ENCODE measurements at places on chromosomes 16 and 17.

DNA sequence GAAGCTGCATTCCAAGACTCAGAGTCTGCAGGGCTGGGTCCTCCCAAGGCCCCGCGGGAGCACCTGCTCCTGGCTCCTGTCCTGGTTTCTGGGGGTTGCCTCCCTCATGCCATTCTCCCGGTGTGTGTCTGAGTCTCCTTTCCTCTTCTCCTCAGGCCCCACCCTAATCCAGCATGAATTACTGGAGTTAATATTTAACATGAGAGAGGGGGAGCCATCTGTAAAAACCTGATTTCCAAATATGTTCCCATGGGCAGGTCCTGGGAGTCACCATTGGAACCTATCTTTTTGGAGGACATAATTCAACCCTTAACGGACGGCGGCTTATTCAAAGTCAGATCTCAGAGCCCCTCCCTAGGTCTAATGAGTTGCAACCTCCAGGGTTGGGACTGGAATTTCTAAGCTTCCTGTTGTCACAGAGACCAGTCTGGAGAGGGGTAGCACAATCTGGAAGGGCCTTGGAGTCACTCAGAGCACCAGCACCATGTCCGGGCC is 5.4 kb downstream of the C17orf99 start:
- DNase-seq, result no peak

DNA sequence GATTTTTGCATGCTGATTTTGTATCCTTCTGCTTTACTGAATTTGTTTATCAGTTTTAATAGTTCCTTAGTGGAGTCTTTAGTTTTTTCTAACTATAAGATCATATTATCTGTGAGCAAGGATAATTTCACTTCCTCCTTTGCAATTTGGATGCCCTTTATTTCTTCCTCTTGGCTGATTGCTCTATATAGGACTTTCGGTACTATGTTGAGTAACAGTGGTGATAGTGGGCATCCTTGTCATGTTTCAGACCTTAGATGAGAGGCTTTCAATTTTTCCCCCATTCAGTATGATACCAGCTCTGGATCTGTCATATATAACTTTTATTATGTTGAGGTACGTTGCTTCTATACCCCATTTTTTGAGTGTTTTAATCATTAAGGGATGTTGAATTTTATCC is 224.5 kb upstream of the CNTNAP4 start:
- no peak for DNase-seq

DNA sequence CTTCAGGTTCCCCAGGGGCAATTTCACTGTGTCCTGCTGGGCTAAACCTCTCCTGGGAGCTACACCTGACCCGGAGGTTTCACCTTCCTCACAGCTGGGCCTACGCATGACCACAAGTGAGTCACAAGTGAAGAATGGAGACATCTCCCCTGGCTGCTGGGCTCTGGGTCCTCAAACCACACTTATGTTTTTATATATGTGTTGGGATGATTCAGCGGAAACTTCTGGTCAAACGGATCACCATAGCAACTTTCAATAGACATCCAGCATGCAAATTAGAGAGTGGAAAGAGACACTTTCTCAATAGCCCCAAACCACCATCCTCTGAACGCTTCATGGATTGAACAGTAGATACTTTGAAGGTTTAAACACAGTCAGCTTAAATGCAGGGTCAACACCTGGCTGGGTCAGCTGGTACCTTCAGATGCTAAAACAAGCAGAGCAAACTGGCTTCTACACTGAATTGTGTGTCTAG is 28.0 kb upstream of the MAF start:
- DNase-seq, result peak; percentile 73

DNA sequence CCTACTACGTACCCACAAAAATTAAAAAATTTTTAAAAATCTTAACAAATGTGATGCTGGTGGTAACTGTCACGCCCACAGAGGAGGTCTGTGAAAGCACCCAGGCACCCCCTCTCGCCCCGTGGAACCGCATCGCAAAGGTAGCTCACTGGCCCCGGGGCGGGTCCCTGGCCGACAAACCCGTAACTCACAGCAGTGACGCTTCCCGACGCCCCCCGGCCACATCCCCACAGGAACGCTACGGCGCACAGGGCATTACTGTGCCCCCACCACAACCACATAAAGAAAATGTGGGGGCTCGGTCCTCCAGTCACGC is 366 bp downstream of the ANKS3 start:
- no peak for DNase-seq

DNA sequence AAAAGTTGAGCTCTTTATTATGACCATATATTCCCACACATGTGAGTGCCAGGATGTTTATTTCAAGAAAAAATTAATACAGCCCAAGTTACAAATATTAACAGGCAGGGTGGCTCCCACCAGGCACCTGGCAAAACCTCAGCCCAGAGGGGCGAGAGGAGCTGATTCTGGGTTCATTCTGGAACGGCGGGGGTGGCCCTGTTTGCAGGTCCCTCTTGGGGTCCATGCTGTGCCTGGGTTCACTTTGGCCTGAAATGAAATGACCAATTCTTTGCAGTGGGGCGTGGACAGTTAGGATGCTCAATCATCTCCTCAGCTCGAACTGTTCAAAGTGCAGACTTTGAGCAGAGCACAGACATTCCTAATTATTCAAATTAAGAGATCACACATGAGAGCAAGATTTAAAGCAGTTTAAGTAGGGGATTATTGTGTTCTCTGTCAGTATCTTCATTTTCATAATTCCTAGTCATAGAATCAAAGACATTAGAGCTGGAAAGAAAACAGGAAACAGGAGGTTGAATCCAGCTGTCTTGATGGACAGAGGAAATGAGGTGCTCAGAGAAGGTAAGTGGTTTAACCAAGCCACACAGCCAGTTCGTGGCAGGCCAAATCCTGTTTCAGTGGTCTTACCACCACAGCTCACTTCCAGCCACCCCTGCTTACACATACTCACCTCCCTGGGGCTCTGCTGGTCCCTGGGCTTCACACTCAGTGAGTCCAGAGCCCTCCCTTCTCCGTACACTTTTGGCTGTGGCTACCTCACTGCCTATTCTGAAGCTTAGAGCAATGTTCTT is 363.9 kb upstream of the TNRC6C start:
- no peak for DNase-seq

GRCh38 chr17:77827039-77827438 is 131.5 kb upstream of the TNRC6C start:
- DNase-seq, result no peak

DNA sequence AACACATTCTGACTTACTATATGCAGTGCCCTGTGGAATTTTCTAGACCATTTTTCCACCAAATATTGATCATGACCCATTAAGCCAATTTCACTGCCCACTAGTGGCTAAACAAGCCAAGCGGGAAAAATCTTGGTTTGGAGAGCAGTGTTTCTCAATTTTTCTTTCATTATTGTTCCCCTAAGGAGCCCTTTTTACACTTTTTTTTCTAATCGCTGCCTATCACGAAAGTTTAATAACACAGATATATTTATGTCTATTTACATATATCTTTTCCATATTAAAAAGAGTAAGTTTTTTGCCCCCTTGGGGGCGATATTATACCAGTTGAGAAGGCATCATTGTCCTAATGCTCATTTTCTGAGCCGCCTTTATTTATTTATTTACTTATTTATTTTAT is 10.8 kb upstream of the TLCD3B start:
- DNase-seq, result no peak

Measured in non-pigmented ciliary epithelial cell (primary cell).